ENCODE measurements at places on chromosomes 12 and 14.
A peak's percentile ranks its signal among the peaks of the same experiment; 100 is the strongest.

- no peak for DNase-seq
Measured at GRCh38 chr12:115407036-115407435, 723.1 kb upstream of the TBX3 start.

GRCh38 chr12:48977290-48978281 is 536 bp upstream of the WNT1 start:
- peak; percentile 93 for DNase-seq

GRCh38 chr12:109356577-109356976 is 8.9 kb downstream of the MYO1H start:
- DNase-seq = no peak

DNA sequence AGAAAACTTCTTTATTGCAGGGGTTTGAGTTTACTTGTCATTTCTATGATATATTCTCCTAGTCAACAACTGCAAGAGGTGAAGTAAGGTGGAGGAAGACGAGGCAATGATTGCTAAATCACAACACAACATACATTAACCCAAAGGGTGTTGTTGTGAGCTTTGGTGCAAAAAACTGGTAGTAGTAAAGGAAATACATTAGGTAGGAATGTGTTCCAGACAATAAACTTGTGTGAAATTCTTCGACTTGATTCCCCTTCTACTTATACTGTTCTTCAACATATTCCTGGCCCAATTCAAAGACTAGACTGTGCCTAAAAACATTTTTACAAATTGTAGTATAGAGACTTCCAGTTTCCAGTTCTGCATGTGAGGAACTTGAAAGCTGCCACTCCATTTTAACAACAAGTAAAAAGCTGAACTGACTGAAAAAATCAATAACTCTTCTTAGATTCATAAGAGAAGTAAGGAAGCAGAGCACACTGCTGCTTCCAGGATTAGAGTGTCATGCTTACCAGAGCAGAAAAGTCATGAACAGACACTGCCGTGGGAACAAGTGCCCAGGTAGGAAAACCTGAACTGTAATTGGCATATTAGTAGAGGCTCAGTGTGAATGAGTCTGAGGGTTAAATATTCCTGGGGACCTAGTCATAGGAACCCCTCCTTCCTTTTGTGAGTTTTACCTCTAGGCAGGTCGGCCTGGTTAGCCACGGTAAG is 22.2 kb downstream of the COX8C start:
- DNase-seq = no peak

GRCh38 chr12:6751767-6752166 is 1.2 kb downstream of the MLF2 start:
- no peak for DNase-seq

DNA sequence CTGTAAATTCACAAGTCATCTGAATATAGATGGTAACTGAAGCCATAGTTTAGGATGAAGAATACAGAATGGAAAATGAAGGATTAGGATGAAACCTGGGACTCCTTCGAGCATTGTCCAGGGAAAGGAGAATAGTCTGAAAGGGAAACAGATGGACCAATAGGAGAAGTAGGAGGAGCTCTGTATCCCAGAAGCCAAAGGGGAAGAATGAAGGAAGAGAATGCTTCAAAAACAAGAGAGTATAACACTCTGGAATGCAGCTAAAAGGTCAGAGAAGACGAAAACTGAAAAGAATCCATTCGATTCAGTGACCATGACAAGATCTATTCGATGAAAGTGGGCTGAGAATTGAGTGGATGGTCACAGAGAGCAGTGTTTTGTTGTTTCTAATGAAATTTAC is 1.0 kb downstream of the GMFB start:
- DNase-seq = no peak

- DNase-seq = no peak
Measured at GRCh38 chr12:47698055-47698454, 7.8 kb downstream of the RPAP3 start.

DNA sequence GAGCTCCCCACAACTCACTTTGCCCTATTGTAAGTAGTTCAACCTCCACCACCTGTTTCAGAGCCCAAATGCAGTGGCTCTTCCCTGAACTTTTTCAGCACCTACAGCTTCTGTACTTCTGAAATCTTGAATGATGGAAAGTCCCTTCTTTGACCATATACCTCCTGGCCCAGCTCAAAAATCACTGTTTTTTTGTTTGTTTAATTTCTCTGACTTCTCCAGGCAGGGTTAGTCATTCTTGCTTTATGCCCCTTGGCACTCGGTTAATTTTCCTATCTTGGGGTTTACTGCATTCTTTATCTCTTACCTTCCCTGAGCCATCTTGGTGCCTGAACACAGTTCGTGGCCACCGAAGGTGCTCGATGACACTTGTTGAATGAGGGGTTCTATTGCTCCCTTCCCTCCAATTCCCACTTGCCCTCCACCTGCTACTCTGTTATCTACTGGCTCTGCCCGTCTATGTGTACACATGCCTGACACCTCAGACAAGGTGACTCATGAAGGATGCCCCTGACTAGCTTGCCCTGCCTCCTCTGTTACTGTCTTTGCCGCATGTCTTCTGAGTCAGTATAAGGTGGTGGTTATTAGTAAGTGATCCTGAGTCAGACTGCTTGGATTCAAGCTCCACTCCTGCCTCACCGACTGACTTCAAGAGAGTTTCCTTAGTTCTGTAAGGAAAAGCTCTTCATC is 4.4 kb downstream of the AMHR2 start:
- DNase-seq = peak; percentile 36

GRCh38 chr12:90741611-90742010 is 213.4 kb downstream of the CCER1 start:
- no peak for DNase-seq

DNA sequence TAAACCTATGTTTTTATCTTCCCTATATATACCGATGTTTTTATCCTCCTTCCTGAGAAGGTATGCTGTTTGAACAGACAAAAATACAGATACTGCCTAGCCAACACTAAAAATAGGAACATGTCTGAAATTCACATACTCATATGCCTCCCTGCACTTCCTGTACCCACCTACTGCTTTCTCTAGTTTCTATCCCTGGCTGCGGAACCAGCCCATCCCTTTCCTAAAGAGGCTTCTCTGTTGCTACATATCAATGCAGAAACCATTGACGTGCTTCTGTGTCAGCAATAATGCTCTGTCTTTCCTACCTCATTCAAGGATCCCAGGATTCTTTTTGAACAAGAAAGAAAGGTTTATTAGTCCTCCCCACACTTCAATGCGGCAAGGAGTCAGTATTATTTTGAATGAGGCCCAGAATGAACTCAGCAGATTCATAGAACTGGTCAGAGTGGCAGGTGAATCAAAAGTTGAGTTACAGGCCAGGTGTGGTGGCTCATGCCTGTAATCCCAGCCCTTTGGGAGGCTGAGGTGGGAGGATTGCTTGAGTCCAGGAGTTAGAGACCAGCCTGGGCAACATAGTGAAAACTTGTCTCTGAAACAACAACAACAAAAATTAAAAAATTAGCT is 67.8 kb upstream of the NAP1L1 start:
- DNase-seq = no peak

DNA sequence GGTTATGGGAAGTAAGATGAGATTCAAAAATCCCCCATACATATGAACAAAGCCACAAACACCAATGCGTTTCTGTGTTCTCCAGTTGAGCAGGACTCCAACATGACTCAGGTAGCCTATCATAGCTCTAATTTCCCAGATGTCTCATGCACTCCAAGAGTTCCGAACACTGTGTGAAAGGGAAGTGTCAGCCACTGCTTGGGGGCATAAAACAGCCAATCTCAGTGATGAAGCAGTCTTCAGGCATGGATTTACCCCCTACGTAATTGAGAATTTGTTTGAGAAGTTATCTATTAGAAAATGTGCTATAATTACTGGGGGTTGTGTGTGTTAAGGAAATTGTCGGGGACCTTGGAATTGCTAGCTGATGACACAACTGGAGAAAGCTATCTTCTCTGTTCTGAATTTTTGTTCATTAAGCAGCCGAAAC is 153.9 kb upstream of the AVPR1A start:
- DNase-seq = no peak

- DNase-seq = no peak
Measured at GRCh38 chr14:54342806-54343205, 54.0 kb upstream of the CDKN3 start.

DNA sequence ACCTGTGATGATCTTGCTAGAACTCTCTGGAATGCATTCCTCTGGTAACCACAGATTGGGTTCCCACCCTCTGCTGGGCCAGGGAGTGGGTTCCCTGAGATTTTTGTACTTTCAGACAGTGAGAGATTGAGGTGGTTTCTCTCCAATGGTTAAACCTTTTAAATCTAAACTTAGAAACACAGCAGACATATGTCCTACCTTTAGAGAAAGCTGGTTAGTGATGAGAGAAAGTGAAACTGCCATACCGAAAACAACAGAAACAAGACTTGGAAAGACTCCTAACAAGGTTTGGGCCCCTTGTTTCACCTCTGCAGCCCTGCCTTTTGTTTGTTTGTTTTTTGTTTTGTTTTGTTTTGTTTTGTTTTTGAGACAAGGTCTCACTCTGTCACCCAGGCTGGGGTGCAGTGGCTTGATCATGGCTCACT is 9.7 kb upstream of the SGPP1 start:
- no peak for DNase-seq

GRCh38 chr12:19576506-19577280 is 137.4 kb downstream of the AEBP2 start:
- DNase-seq = no peak

- no peak for DNase-seq
Measured at GRCh38 chr12:112443916-112444315, 25.2 kb downstream of the PTPN11 start.

DNA sequence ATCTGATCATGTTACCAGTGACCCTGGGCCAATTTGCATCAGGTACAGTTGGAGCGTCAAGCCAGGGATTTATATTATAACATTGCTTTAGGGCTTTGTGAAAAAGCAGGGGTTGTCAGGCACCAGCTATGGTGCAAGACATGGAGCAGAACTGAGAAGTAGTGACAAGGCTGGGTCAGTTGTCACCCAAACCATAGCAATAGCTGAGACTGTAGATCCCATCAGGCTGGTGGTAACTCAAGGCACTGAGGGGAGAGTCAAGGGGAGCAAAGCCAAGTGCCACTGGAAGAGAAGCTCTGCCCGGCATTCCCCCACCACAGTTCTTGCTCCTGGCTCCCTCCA is 16.9 kb downstream of the BCL2L14 start:
- no peak for DNase-seq

DNA sequence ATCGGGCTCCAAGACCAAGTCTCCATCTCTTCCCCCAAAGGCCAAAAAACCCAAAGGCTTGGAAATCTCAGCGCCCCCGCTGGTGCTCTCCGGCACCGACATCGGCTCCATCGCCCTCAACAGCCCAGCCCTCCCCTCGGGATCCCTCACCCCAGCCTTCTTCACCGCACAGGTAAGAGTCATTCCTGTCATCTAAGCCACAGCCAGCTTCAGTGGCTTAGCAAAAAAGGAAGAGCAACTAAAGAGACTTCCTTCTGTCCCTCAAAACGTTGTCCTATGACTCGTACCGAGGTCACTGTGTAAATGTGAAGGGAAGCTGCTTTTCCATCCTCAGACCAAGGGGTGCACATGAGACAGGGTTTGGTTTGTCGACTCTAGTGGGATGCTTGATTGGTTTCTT is 53.4 kb downstream of the ELK3 start:
- peak; percentile 22 for DNase-seq

DNA sequence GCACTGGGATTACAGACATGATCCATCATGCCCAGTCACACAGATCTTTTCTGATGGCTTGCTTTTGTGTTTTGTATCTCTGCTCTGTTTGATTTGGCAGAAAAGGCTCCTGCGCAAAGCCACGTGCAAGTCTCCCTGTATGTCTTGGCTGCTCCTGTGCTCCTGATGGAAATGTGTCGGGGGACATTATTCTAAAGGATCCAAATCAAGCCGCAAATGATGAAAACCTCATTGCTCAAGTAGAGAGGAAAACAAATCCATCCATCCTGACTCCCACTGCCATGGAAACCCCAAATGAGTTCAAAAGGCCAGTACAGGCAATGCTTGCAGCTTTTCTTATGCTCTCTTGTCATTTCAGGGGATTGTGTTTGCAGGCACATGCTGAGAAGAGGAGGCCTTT is 93.8 kb downstream of the NDUFA12 start:
- no peak for DNase-seq

DNA sequence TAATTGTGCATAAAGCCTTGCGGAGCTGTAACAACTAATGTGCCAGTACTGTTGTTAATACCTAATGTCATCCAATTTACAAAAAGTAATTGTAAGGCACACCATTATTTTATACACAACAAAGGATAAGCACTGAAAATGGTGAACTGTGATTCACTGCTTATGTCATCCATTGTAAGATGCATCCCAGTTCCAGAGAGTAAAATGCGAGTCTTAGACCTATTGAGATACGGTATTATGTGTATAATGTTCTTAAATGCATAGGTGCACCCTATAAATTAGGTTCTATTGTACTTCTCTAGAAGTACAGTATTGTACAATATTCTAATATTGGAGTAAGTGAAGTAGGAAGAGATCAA is 406 bp downstream of the PARP2 start:
- no peak for DNase-seq

DNA sequence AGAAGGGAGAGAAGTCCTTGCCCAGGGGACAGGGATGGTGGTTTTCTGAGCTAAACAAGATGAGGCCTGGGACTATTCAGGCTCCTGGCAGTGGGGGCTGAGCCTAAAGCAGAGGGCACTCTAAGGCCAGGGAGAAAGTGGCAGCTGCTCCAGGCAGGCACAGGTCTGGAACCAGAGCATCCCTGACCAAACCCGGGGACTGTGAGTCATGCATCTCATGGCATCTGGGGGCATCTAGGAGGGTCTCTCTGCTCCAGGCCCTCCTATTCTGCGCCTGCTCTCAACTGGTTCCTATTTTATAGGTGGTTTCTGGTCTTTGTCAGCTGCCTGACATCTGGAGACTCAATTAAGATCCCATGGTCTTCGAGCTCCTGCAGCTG is 11.6 kb downstream of the KRT7 start:
- no peak for DNase-seq

DNA sequence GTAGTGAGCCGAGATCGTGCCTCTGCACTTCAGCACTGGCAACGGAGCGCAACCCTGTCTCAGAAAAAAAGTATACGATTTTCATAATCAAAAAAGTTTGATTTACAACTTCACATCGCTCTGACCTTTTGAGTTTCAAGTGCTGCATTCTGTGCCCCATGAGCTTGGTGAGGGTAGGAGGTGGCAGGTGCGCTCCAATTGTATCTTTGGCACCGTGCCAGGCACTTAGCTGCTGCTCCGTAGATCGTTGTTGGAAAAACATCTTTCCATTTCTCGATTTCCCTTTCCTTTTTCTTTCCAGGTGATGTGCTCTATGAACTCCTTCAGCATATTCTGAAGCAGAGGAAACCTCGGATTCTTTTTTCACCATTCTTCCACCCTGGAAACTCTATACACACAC is 203.7 kb downstream of the ETV6 start:
- no peak for DNase-seq

- no peak for DNase-seq
Measured at GRCh38 chr14:96581902-96582301, 79.7 kb downstream of the PAPOLA start.

DNA sequence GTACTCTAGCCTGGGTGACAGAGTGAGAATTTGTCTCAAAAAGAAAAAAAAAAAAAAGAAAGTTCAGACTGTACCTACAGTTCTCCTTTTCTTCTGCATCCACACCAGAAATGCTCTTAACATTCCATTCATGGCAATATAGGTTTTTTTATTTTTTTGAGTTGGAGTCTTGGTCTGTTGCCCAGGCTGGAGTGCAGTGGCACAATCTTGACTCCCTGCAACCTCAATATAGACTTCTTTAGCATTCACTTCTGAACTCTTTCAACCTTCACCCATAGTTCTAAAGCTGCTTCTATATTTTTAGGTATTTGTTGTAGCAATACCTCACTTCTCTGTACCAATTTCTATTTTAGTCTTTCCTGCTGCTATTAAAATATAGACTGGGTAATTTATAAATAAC is 1095.7 kb downstream of the FLRT2 start:
- no peak for DNase-seq
